Activated naive CD4-positive, alpha-beta T cell treated with Interleukin-2 at 50 U/mL for 16 hours (primary cell): ENCODE measurements at places on chromosomes 6 and 20.

- DNase-seq = no peak
Measured at GRCh38 chr6:82741996-82742385, 323.6 kb downstream of the UBE3D start.

GRCh38 chr6:43222418-43223059, 6.7 kb downstream of the DNPH1 start:
- no peak for DNase-seq

DNA sequence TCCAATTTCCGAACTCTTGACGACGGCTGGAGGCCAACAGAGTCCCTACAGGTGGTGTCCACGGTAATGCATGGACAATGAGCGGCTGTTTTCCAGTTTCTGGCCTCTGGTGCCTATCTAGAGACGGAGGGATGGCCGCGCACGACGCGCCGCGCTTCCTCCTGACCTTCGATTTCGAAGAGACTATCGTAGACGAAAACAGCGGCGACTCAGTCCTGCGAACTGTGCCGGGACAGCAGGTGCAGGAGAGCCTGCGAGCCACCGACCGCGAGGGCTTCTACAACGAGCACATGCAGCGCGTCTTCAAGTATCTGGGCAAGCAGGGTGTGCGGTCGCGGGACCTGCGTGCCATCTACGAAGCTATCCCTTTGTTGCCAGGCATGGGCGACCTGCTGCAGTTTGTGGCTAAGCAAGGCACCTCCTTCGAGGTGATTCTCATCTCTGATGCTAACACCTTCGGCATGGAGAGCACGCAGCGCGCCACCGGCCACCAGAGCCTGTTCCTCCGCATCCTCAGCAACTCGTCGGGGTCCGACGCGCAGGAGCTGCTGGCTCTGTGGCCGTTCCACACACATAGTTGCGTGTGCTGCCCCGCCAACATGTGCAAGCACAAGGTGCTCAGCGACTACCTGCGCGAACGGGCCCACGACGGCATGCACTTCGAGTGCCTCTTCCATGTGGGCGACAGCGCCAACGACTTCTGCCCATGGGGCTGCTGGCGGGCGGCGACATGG, 169.4 kb downstream of the CDK19 start:
- no peak for DNase-seq

- DNase-seq = no peak
Measured at GRCh38 chr6:116287689-116288282, 8.1 kb upstream of the TSPYL1 start.

- no peak for DNase-seq
Measured at GRCh38 chr20:50784464-50784863, 10.4 kb upstream of the BCAS4 start.
